Renal cortex interstitium (tissue), 15 donors: ENCODE measurements at places on chromosomes 3 and 15. TPM values are rescaled to one million over a fixed set of nuclear protein-coding genes. Genes with fewer than 3 reads are reported as not detected.

GRCh38 chr3:142337994-142338393, 109.8 kb downstream of the XRN1 start:
- no peak for DNase-seq

The CADM2 gene
- polyA plus RNA-seq = 0.82 TPM

GRCh38 chr15:83208367-83208661, 691 bp upstream of the HDGFL3 start:
- no peak for DNase-seq

GRCh38 chr3:11964553-11964952, 39.6 kb upstream of the SYN2 start:
- no peak for DNase-seq

- no peak for DNase-seq
Measured at GRCh38 chr3:69553888-69554287, 168.0 kb upstream of the FRMD4B start.

DNA sequence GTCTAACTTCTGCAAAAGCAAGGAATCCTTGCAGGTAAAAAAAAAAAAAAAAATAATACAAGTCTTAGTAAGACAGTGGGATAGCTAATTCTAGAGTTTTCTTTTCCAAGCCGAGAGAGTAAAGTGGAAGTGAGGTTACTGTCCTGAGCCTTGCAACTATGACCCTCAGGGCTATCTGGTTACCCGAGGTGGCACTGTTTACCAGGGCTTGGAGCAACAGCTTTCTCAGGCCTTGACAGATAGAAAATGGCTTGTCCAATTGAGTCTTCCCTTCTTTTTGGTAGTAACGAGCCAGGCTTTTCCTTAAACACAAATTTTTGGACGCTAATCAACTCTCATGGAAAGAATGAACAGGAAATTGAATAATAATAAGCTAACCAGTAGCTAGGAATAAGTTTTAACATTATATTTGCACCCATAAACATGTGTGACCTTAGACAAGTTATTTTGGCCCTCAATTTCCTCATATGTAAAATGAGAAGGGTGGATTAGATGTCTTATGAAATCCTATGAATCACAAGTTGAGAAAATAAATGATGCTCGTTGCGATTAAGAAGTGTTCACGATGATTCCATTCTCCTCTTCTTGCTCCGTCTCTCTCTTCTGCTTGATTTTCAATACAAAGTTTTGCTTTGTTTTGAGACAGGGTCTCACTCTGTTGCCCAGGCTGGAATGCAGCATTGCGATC, 236.9 kb upstream of the KBTBD8 start:
- DNase-seq = no peak

The SEMA6D gene
- 30.9 TPM for polyA plus RNA-seq

DNA sequence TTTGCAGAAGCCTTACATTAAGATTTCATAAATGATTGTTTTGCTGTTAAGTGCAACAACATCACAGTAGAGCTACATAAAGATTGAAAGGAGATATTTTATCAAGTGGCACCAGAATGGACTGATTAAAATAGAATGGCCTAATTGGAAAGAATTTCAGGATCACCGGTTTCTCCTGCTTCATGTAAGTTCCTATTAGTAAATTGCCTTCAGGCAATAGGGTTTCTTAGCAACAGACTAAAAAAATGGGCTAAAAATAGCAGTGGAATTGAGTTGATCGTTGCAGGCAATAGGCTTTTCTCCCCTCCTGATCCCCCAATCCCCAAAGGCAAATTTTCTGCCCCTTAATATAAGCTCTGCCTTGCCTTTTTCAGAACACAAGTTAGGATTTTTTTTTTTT, 917 bp downstream of the LNP1 start:
- DNase-seq = peak; percentile 56

The IL17RD gene
- polyA plus RNA-seq = 60.5 TPM
